ENCODE measurements at places on chromosomes 7 and 10. TPM values are rescaled to one million over a fixed set of nuclear protein-coding genes. Genes with fewer than 3 reads are reported as not detected.

CYP3A7 gene
- 0.91 TPM for total RNA-seq

HOXA4 gene
- total RNA-seq = 7.7 TPM

UNC5B gene
- total RNA-seq = 12.0 TPM

STAM gene
- total RNA-seq = 12.6 TPM

HYAL4 gene
- not detected for total RNA-seq

ANKRD26 gene
- total RNA-seq = 26.1 TPM

CALHM3 gene
- not detected for total RNA-seq

SPAM1 gene
- not detected for total RNA-seq

EBF3 gene
- total RNA-seq = 9.9 TPM

TMEM270 gene
- not detected for total RNA-seq

DNA sequence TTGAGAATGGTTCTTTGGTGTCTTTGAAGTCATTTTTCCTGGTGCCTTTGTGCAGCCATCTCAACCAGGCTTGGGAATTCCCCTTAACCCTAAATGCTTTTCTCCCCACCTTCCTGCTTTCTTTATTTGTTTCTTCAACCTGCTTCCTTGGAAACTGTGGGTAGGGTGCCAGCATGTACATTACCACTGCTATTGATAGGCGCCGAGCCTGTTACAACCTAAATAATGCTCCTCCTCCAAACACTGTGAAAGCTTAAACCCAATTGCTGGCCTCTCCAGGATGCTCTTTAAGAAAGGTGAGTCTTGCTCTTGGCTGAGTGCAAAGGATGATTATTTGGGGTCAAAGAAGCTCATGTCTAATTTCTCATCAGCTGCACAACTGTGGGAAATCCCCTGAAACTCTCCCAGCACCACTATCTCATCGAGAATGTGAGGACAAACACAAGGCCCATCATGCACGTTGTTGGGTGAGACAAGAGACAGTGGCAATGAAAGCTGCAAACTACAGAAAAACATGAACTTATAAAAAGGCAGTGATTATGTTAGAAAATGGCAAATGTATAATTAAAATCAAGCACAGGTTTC is 285.5 kb upstream of the IGFBP3 start:
- H3K4me3 ChIP-seq = no peak overlapping the region
- no peak for DNase-seq
- H3K27me3 ChIP-seq = no peaks in the 10 kb centered on the region
- H3K4me1 ChIP-seq = no peaks in the 10 kb centered on the region

GRCh38 chr10:106278383-106278782 is 886.1 kb downstream of the SORCS1 start:
- no peak overlapping the region for H3K27ac ChIP-seq
- DNase-seq = no peak
- H3K4me1 ChIP-seq = no peaks in the 10 kb centered on the region
- no peaks in the 10 kb centered on the region for H3K27me3 ChIP-seq
- H3K4me3 ChIP-seq = no peak overlapping the region

DNA sequence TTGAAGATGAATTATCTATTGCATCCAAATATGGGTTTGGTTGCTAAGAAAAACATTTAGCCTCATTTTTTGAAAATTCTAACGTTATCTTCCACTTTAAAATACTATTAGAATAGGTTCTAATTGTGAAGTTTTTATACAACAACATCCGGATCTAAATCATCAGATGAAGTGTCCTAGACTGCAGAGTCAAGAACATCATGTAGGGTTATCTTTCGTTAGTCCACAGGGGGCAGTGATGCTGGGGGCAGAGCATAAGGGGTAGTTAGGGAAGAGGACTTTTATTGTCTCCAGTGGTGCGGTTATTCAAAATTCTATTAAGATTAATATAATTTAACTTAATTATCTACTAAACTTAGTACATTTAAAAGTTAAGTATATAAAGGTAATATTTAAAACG is 990.6 kb upstream of the PHF14 start:
- no peaks in the 10 kb centered on the region for H3K27me3 ChIP-seq
- no peak for DNase-seq
- no peaks in the 10 kb centered on the region for H3K36me3 ChIP-seq

DNA sequence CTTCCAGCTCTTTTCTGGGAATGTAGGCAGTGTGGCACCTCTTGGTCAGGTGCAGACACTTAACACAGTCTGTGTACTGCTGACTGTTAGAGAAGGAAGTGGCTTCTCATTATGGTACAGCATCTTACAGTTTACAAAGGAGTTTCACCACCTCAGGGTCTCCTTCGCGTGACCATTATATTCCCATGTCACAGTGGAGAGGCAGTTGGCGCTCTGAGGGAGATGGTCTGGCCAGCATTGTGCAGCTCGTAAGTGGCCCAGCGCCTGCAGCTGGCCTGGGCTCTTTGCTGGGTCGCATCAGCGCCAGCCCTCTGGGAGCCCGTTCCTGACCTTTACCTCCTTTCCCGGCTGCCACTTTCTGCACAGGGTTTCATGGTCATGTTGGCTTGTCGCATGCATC is 15.4 kb downstream of the TSPAN15 start:
- H3K27me3 ChIP-seq = no peaks in the 10 kb centered on the region
- peaks cover 5% of the 10 kb centered on the region for H3K4me1 ChIP-seq
- peak overlapping the region; percentile 70 for H3K27ac ChIP-seq
- H3K36me3 ChIP-seq = no peaks in the 10 kb centered on the region

GRCh38 chr7:76060842-76061241 is 12.9 kb downstream of the MDH2 start:
- H3K27me3 ChIP-seq = no peaks in the 10 kb centered on the region
- H3K4me1 ChIP-seq = no peaks in the 10 kb centered on the region
- DNase-seq = no peak
- H3K27ac ChIP-seq = no peak overlapping the region
- no peaks in the 10 kb centered on the region for H3K36me3 ChIP-seq
- no peak overlapping the region for H3K4me3 ChIP-seq

- H3K4me3 ChIP-seq = no peak overlapping the region
- no peak for DNase-seq
- no peaks in the 10 kb centered on the region for H3K27me3 ChIP-seq
- no peaks in the 10 kb centered on the region for H3K36me3 ChIP-seq
- no peak overlapping the region for H3K27ac ChIP-seq
These were observed 54.8 kb downstream of the DGKI start for GRCh38 chr7:137791930-137792329.

DNA sequence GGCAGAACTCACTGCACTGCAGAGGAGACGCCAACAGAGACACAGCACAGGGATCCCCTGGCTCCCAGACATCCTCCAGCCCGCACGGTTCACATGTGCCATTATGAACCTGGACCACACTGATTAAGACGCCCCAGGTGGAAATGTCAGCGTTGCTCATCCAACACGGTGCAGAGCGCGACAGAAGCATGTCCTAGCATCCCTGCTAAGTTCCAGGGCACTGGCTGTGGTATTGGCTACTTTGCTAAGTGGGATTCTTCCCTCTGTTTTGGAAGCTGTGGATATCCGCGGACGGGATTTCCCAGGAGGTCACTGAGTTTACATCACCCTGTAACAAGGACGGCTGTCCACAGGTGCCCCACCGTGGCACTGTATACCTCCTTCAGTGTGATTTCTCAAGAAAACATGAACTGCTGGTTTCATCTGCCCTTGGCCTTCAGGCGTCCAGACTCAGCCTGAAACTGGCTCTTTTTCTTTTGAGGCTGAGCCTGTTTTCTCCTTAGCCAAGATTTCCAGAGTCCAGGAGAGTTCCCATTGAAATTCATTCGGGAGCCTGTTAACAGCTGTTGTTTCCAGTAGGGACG is 324.0 kb downstream of the WDR37 start:
- no peaks in the 10 kb centered on the region for H3K36me3 ChIP-seq
- H3K27me3 ChIP-seq = no peaks in the 10 kb centered on the region
- H3K27ac ChIP-seq = no peak overlapping the region
- no peak for DNase-seq

DNA sequence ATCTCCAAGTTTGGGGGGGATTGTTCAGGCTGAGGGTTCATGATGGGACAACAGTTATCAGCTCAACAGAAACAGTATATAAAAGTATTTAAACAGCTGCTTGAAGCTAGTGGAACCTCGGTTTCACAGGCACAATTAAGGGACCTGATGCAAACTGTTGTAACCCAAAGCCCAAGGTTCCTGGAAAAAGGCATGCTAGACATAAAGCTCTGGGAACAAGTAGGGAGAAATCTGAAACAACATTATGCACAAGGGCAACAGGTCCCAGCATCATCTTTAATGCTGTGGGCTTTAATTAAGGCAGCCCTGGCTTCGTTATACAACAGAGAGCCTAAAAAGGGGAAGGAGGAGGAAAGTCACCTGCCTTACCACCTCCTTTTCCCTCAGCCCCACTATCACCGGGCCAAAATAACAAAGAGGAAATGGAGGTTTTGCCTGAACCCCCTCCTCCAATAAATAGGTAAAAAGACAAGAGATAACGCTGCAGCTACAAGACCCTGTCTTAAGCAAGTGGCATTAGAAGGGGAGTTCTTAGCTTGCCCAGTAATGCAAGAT is 83.2 kb upstream of the GPR22 start:
- no peaks in the 10 kb centered on the region for H3K4me1 ChIP-seq
- H3K27ac ChIP-seq = peak overlapping the region; percentile 78
- no peak for DNase-seq
- no peak overlapping the region for H3K4me3 ChIP-seq

- no peak overlapping the region for H3K4me3 ChIP-seq
- H3K4me1 ChIP-seq = no peaks in the 10 kb centered on the region
- no peak overlapping the region for H3K27ac ChIP-seq
- no peaks in the 10 kb centered on the region for H3K36me3 ChIP-seq
- no peaks in the 10 kb centered on the region for H3K27me3 ChIP-seq
- no peak for DNase-seq
These were observed 10.3 kb downstream of the CRHR2 start for GRCh38 chr7:30671793-30672465.

GRCh38 chr10:37434091-37434490 is 308.7 kb downstream of the ANKRD30A start:
- H3K27me3 ChIP-seq = no peaks in the 10 kb centered on the region
- H3K4me1 ChIP-seq = no peaks in the 10 kb centered on the region
- DNase-seq = no peak
- H3K4me3 ChIP-seq = no peak overlapping the region
- no peaks in the 10 kb centered on the region for H3K36me3 ChIP-seq

DNA sequence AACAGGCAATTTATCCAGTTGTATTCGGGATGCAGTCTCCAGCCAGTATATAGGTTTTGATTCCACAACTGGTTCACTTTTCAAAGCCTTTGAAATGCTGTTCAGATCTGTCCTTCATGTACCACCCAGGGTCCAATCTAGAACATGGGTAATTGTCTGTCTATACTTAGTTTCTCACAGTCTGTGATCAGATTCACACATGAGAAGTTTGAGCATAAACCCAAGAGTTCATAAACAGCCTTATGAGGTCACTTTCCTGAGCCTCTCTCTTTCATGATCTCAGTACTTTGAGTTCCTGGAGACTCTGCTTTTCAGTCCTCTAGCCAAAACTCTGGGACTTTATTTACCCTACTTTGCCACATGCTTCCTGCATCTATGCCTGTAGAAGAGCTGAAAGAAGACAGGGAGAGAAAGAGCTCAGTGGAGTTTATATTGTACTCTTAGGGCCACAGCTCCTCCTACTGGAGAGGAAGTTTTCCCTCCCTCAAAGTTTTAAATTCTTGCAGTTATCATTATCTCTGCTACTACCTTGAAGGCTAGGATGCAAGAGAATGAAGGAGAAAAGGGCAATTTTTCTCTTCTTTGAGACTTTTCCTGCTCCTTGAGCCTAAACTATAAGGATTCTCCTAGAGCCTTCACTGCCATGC is 172.0 kb downstream of the ZEB1 start:
- no peak for DNase-seq
- H3K27me3 ChIP-seq = no peaks in the 10 kb centered on the region
- no peak overlapping the region for H3K27ac ChIP-seq
- H3K36me3 ChIP-seq = peaks cover 4% of the 10 kb centered on the region

GRCh38 chr10:73017955-73018480 is 63.4 kb upstream of the PLA2G12B start:
- H3K4me3 ChIP-seq = no peak overlapping the region
- DNase-seq = no peak
- no peak overlapping the region for H3K27ac ChIP-seq
- H3K4me1 ChIP-seq = no peaks in the 10 kb centered on the region
- no peaks in the 10 kb centered on the region for H3K27me3 ChIP-seq

DNA sequence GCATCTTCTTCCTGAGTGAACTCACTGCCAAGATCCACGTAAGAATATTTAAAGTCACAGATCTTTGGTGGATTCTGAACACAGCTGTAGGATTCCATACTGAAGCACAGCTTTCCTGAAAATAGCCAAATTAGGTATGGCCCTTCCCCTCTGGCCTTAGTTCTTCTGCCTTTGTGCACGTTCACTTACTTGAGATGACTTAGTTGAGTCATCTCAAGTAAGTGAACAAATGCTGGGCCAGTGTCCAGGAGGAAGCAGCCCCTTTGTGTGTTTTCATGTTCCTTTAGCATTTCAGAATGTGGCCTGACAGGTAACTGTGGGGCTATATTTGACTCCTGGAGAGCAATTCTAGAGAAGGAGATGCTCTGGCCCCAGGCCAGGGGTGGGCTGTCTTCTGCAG is 51.5 kb downstream of the CCNY start:
- H3K27ac ChIP-seq = no peak overlapping the region
- no peaks in the 10 kb centered on the region for H3K27me3 ChIP-seq
- no peak overlapping the region for H3K4me3 ChIP-seq
- H3K4me1 ChIP-seq = no peaks in the 10 kb centered on the region
- DNase-seq = no peak

DNA sequence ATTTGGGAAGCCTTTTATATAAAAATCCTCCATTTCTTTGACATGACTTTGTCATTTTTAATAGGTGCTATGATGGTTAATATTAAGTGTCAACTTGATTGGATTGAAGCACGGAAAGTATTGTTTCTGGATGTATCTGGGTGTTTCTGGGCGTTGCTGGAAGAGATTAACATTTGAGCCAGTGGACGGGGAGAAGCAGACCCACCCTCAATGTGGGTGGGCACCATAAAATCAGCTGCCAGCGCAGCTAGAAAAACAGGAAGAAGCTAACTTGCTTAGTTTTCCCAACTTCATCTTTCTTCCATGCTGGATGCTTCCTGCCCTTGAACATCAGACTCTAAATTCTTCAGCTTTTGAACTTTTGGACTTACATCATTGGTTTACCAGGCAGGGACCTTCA is 1003.0 kb downstream of the SORCS3 start:
- no peak overlapping the region for H3K4me3 ChIP-seq
- no peaks in the 10 kb centered on the region for H3K36me3 ChIP-seq
- no peaks in the 10 kb centered on the region for H3K4me1 ChIP-seq
- H3K27me3 ChIP-seq = no peaks in the 10 kb centered on the region
- H3K27ac ChIP-seq = no peak overlapping the region

DNA sequence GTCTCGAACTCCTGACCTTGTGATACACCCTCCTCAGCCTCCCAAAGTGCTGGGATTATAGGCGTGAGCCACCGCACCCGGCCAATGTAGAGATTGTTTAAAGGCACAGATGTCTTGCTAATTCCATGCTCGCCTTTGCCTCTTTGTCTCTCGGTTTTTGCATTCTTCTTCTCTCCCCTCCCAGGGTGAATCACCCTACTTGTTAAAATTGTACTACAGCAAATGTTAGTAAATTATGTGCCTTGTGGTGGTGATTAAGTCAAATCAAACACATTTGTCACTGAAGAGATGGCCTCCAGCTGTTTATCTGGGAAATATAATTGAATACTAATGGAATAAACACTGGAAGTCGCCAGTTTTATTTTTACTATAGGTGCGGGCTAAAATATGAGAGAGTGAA is 384.4 kb upstream of the AUTS2 start:
- no peak for DNase-seq
- H3K4me3 ChIP-seq = no peak overlapping the region
- H3K36me3 ChIP-seq = no peaks in the 10 kb centered on the region
- H3K27me3 ChIP-seq = no peaks in the 10 kb centered on the region
- H3K4me1 ChIP-seq = no peaks in the 10 kb centered on the region

Measured in uterus (tissue), 4 donors.